ENCODE measurements at places on chromosomes 7 and 10.

GRCh38 chr10:100744987-100745881 is at the start of gene PAX2:
PAX2 (plus strand) TSS chr10:100745582; CDS start chr10:100746261, 679 bp downstream.
- no peak for DNase-seq
- H3K4me1 ChIP-seq: peaks cover 52% of the 10 kb centered on the region
- no peaks in the 10 kb centered on the region for H3K36me3 ChIP-seq
- H3K27ac ChIP-seq: no peak within 1 kb of the TSS

DNA sequence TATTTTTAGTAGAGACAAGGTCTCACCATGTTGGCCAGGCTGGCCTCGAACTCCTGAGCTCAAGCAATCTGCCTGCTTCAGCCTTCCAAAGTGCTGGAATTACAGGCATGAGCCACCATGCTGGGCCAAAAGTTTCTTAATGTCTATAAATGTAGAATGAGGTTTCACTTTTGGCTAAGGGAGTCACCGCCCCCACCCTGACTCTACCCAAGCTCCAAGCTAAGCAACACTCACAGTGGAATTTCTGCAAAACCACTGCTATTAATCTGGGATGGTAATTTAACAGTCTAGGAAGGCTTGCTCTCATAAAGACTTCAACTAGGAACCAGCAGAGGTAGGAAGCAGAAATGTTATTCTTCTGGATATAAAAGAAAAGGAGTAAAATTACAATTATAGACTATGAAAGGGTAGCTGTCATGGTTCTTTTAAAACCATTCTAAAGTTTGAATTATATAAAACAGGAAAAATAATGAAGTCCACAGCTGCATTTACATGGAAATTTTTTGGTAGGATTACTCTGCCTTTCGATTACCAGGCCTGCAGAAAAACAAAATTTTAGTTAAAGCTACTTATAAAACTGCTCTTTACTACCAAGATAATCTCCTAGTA is 211.6 kb downstream of the SFMBT2 start:
- no peaks in the 10 kb centered on the region for H3K27me3 ChIP-seq
- H3K4me3 ChIP-seq: no peak overlapping the region
- no peak for DNase-seq
- peaks cover 36% of the 10 kb centered on the region for H3K4me1 ChIP-seq
- H3K27ac ChIP-seq: no peak overlapping the region

DNA sequence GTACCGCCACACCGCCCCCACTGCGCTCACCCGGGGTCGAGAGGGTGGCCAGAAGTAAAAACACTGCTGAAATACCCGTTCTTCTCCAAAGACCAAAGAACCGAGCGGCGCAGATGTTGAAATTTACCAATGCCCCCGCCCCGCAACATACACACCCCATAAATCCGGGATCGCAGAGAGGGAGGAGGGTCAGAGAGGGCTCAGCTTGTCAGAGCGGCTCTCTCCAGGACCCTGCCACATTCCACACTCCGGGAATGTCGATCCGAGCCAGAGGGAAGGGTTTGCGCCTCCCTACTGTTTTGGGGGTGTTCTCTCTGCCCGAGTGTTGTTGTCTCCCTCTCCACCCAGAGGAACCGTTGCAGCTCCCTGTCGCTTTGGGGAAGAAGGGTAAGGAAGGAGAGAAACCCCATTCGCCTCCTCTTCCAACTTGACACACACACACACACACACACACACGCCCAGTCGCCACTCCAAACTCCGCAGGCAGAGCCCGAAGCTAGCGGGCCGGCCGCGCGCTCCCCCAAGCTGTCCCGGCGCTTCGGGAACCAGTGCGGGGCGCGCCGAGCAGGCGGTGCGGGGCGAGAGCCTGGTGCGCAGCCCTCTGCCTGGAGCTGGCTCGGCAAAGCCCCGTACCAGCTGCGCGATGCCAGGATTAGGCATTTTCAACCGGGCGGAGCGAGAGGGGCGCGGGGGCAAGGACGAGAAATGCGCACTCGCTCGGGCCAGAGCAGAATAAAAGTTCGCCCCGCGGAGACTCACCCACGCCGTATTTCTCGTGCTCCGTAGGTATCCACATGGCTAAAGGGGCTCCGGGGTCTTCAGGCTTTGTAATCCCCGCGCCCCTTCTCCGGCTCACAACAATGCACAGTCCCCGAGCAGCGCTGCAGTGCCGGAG is 609 bp downstream of the DOCK4 start:
- DNase-seq: peak; percentile 63
- H3K27me3 ChIP-seq: peaks cover 36% of the 10 kb centered on the region
- peak overlapping the region; percentile 95 for H3K4me3 ChIP-seq
- H3K27ac ChIP-seq: peak overlapping the region; percentile 27

DNA sequence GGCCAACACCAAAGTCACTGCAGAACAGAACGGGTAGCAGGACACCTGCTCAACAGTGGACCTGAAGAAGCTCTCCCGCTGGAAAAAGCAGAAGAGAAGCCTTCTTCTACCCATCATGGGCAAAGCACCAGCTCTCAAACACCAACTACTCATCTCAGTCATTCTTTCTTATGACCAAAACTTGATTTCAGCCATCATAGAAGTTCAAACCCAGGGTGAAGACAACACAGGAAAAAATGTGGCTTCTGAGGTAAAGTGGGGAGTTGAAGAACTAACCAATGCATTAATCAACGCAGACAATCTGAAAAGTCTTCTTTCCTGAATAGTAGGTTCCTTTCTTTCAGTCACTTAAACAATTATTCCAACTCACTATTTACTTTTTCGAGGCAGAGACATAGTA is 83.3 kb downstream of the ELMO1 start:
- no peak overlapping the region for H3K27ac ChIP-seq
- no peak for DNase-seq
- peaks cover 45% of the 10 kb centered on the region for H3K4me1 ChIP-seq
- H3K36me3 ChIP-seq: no peaks in the 10 kb centered on the region

GRCh38 chr10:15172306-15172840 is 3.9 kb upstream of the NMT2 start:
- peaks cover 24% of the 10 kb centered on the region for H3K4me1 ChIP-seq
- H3K4me3 ChIP-seq: no peak overlapping the region
- no peaks in the 10 kb centered on the region for H3K27me3 ChIP-seq
- DNase-seq: no peak

DNA sequence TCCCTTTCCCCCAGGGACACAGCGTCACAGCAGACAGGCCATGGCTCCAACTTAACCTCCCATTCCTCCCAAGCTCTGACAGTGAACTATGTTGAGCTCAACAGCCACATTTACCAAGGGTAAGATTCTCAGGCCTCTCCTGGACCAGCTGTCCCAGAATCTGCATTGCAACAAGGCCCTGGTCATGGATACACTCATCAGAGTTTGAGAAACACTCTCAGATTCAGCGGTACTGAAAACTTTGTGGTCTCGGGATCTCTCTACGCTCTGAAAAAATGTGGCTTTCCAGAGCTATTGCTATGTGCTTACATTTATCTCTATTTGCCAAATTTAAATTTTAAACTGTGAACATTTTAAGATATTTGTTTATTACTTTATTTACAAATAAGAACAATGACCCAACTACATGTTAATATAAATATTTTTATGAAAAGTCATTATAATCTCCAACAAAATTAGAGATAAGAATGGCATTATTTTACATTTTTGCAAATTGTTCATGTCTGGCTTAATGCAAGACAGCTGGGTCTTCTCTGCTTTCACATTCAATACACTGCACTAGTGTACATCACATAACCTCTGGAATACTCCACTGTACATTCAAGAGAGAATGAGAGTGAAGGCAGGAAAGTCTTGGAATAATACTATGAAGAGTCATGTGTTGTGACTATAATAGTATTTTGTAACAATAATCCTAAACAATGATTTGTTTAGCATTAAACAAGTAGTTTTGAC is 190.9 kb upstream of the PITRM1 start:
- H3K4me1 ChIP-seq: no peaks in the 10 kb centered on the region
- H3K36me3 ChIP-seq: no peaks in the 10 kb centered on the region
- H3K4me3 ChIP-seq: no peak overlapping the region
- H3K27ac ChIP-seq: no peak overlapping the region
- DNase-seq: no peak

Measured in naive thymus-derived CD8-positive, alpha-beta T cell (primary cell).